ENCODE measurements at places on chromosomes 16 and 17.
A peak's percentile ranks its signal among the peaks of the same experiment; 100 is the strongest.

- no peak for DNase-seq
Measured at GRCh38 chr17:76369804-76370203, 14.6 kb upstream of the SPHK1 start.

DNA sequence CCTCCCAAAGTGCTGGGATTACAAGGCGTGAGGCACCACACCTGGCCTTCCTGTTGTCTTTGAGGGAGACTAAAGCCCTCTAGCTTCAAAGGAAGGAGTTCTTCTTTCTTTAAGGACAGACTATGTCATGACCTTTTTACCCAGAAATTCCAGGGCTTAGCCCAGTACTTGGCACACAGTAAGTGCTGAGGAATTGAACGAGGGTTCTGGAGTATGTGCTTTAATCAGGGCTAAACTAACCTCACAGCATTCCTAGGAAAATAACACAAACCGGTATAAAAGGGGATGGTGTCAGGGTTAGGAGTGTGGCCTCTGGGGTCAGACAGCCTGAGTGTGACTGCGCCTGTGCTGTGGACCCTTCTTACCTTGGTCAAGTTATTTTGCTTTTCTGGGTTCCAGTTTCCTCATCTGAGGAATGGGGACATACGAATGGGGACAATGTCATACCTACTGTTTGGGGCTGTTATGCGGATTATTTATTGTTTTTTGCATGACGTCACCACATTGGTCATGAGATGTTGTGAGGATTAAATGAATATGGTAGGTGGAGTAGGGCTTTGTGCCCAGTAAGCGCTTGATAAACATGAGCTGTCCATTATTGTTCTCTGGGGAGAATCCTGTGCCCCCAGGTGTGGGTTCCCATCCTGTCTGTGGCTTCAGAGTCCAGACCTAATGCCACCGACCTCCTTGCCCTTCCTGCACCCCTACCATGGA, 21.9 kb downstream of the KSR1 start:
- DNase-seq, result no peak

DNA sequence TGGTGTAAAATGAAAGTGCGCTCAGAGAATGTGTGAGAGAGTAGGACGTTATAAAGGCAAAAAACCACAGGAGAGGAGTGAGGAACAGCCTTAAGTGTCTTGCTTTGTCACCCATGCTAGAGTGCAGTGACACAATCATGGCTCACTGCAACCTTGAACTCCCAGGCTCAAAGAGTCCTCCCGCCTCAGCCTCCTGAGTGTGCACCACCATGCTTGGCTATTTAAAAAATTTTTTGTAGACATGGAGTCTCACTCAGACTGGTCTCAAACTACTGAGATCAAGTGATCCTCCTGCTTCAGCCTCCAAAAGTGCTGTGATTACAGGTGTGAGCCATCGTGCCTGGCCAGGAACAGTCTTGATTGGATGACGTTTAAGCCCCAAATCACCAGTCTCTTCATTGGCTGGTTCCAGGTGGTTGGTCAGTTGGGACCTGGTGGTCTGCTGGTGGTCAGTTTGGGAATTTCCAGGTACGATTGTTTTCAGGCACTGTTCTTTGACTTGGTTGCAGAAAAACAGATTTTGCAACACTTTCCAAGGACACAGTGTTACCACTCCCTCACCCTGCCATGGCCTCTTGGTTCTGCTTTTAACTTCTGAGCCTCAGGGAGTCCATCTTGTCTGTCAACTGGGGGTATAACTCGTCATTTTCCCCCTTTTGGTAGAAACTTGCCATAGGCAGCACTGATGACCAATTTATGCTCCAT, 21.2 kb downstream of the DHODH start:
- no peak for DNase-seq

DNA sequence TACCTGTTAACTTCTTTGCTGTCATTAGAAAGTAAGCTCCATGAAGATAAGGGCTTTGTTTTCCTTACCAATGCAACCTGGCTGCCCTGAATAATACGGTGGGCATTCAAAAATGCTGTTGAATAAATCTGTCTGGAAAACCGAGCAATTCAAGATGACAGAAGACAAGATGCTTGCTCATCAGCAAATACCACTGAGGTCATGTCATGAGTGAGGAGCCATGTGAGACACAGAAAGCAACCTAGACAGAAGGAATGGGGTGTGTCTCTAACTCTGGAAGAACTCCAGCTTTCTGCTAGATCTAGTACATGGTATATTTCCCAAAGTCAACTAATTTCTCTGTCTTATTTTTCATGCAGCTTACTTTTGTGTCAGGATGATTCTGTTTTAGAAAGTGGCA, 64.2 kb downstream of the STH start:
- DNase-seq, result no peak

- no peak for DNase-seq
Measured at GRCh38 chr17:77472468-77473310, 331.9 kb downstream of the SEC14L1 start.

- no peak for DNase-seq
Measured at GRCh38 chr16:81397058-81397878, 47.3 kb upstream of the CMIP start.

- DNase-seq, result no peak
Measured at GRCh38 chr17:55201308-55201932, 63.3 kb upstream of the HLF start.

GRCh38 chr16:14525596-14525995, 104.5 kb downstream of the PARN start:
- no peak for DNase-seq

DNA sequence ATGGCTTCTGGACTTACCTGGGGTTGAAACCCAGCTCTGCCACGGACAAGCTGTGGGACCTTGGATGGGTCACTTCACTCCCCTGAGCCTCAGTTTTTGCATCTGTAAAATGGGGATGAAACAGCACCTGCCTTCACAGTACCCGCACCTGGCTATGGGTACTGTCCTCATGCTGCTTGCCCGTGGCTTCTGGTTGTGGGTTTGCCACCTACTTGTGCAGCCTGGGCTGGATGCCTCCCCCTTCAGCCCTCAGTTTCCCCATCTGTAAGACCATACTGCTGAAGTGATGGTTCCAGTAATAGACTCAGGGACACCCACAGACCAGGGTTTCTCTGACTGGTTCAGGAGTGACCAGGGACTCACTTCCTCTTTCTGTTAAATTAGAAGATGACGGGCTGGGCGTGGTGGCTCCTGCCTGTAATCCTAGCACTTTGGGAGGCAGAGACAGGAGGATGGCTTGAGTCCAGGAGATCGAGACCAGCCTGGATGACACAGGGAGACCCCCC, 9.4 kb downstream of the GLIS2 start:
- no peak for DNase-seq

- DNase-seq, result no peak
Measured at GRCh38 chr17:1493291-1493980, 950 bp upstream of the MYO1C start.

GRCh38 chr17:76271669-76272540, 6.8 kb downstream of the UBALD2 start:
- DNase-seq, result no peak

GRCh38 chr17:58370309-58370708, 18.3 kb upstream of the SUPT4H1 start:
- DNase-seq, result no peak

DNA sequence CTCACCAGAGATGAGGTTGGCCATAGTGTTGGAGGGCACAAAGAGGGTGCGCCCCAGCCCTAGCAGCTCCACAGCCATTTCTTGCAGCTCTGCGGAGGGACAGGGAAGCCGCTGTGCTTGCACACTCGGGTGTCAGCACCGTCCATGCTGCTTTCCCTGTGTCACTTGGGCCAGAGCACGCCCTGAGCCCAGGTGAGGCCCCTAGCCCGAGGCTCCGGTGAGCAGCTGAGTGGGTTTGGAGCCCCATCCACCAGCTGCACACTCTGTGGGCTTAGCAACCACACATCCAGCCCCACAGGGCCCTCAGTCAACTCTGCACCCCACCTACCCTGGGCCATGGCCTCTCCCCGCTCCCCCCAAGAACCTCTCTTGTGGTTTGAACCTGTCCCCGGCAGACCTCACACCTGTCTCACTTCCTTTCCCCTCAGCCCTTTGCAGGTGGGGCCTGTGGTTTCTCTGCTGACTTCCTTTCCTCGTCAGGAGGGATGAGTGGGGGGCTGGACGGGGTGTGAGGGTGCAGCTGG, 20.7 kb downstream of the TMEM235 start:
- DNase-seq, result no peak

GRCh38 chr17:49148171-49148570, 15.6 kb downstream of the B4GALNT2 start:
- no peak for DNase-seq

GRCh38 chr16:88681084-88681680, 5.1 kb downstream of the SNAI3 start:
- DNase-seq, result no peak

GRCh38 chr16:53949715-53950410, 245.9 kb downstream of the FTO start:
- no peak for DNase-seq

- DNase-seq, result no peak
Measured at GRCh38 chr17:76442341-76443338, 10.3 kb downstream of the UBE2O start.

GRCh38 chr16:56985962-56986360, 3.4 kb upstream of the NLRC5 start:
- no peak for DNase-seq

DNA sequence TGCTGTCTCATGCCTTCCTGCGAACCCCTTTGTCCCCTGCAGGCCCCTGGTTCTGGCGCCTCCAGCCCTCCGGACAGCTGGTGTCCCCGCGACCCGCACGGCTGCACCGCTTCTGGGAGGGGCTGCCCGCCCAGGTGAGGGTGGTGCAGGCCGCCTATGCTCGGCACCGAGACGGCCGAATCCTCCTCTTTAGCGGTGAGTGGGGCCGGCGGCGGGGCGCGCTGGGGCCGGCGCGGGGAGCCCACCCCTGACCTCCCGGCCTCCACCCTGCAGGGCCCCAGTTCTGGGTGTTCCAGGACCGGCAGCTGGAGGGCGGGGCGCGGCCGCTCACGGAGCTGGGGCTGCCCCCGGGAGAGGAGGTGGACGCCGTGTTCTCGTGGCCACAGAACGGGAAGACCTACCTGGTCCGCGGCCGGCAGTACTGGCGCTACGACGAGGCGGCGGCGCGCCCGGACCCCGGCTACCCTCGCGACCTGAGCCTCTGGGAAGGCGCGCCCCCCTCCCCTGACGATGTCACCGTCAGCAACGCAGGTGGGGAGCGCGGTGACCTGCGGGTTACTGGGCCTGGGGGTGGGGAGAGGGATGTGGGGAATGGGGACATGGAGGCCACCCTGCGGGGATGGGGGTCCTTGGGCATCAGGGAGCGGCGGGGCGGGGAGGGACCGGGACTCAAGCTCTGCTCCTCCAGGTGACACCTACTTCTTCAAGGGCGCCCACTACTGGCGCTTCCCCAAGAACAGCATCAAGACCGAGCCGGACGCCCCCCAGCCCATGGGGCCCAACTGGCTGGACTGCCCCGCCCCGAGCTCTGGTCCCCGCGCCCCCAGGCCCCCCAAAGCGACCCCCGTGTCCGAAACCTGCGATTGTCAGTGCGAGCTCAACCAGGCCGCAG, 7.1 kb upstream of the IL32 start:
- no peak for DNase-seq

GRCh38 chr17:31745964-31746600, 113.0 kb downstream of the COPRS start:
- peak; percentile 49 for DNase-seq

- DNase-seq, result no peak
Measured at GRCh38 chr17:7560172-7561027, 1.3 kb upstream of the SENP3 start.

GRCh38 chr17:15662681-15663080, 21.4 kb downstream of the TRIM16 start:
- DNase-seq, result no peak

DNA sequence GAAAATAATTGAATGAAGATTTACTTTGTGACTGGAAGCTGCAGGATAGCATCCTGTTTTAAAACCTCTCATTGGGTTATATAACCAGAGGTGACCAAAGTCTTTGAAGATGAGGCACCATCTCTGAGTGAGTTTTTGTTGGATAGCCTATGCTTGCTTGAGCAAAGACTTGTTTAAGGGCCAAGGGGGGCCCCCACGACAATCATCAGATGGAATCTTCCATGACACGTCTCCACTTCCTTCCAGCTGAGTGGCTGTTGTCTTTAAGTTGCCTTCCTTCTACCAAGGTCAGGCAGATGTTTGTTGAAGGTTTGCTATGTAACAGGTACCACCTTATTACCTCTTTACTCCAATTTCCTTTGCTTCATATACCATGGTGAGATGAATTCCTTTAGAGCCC, 188.8 kb downstream of the PRKCA start:
- DNase-seq, result no peak

- DNase-seq, result peak; percentile 76
Measured at GRCh38 chr17:75031972-75032719, 14.6 kb downstream of the ATP5PD start.

DNA sequence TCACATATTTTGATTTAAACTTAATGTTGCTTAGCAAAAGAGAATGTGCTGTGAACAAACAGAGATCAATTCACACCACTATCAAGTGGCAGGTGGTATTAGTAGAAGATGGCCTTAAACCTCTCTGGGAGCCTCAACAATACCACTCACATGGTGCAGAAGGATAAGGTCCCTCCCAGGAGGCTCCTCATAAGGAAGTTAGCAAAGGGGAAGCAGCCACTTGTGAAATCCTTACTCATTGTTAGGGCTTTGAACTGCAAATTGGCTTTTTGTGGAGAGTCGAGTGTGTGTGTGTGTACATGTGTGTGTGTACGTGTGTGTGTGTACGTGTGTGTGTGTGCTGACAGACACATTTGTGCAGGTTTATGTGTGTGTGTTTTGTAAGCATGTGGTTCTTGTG, 48.9 kb upstream of the ASIC2 start:
- no peak for DNase-seq

GRCh38 chr17:76277300-76278267, 12.4 kb downstream of the UBALD2 start:
- no peak for DNase-seq

All from cerebellar nuclear complex (tissue), 1 donor.